ENCODE measurements at places on chromosomes 16 and 17. TPM values are rescaled to one million over a fixed set of nuclear protein-coding genes. Genes with fewer than 3 reads are reported as not detected.
A peak's percentile ranks its signal among the peaks of the same experiment; 100 is the strongest.

DNA sequence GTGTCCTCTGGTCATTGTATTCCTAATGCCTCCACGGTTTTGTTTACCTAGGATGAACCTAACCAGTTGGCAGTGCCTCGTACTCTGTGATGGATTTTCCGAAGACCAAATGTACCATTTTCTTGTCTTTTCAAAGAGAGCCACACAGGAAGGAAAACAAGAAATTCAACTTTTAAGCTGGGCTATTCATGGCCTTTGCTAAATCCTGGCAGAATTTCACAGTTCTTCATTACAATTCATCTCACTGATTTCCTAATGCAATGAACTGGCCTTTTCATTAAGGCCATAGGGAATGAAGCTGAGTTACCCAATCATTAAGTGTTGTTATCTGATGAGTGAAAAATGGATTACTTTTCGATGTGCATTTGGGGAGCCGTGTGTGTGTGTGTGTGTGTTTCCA is 7.9 kb upstream of the KCNJ16 start:
- no peaks in the 10 kb centered on the region for H3K4me1 ChIP-seq
- H3K36me3 ChIP-seq, result no peaks in the 10 kb centered on the region
- no peaks in the 10 kb centered on the region for H3K27me3 ChIP-seq
- no peak overlapping the region for H3K4me3 ChIP-seq
- DNase-seq, result no peak

- H3K36me3 ChIP-seq, result peaks cover 5% of the 10 kb centered on the region
- H3K4me1 ChIP-seq, result peaks cover 38% of the 10 kb centered on the region
- no peak for DNase-seq
- peaks cover 91% of the 10 kb centered on the region for H3K27me3 ChIP-seq
- peak overlapping the region; percentile 39 for H3K27ac ChIP-seq
- H3K4me3 ChIP-seq, result peak overlapping the region; percentile 63
These were observed 1.1 kb upstream of the HOXB5 start for GRCh38 chr17:48594538-48595277.

- no peak overlapping the region for H3K4me3 ChIP-seq
- no peak for DNase-seq
- H3K4me1 ChIP-seq, result no peaks in the 10 kb centered on the region
- H3K27ac ChIP-seq, result no peak overlapping the region
- no peaks in the 10 kb centered on the region for H3K27me3 ChIP-seq
- H3K36me3 ChIP-seq, result no peaks in the 10 kb centered on the region
These were observed 184.1 kb downstream of the PMP22 start for GRCh38 chr17:15081008-15081407.

C17orf78 gene
- total RNA-seq, result not detected

DNA sequence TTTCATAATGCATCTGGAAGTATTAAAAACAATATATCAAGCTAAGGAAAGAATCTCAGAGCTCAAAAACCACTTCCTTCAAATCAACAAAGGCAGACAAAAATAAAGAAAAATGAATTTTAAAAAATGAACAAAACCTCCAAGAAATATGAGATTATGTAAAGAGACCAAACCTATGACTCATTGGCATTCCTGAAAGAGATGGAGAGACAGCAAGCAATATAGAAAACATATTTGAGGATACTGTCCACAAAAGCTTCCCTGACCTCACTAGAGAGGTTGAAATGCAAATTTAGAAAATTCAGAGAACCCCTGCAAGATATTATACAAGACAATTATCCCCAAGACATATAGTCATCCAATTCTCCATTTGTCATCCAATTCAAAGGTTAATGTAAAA is 311.3 kb upstream of the SOX9 start:
- no peak overlapping the region for H3K27ac ChIP-seq
- H3K36me3 ChIP-seq, result no peaks in the 10 kb centered on the region
- no peak for DNase-seq
- H3K27me3 ChIP-seq, result no peaks in the 10 kb centered on the region

OR3A3 gene
- not detected for total RNA-seq

RASD1 gene
- 24.6 TPM for total RNA-seq

DNA sequence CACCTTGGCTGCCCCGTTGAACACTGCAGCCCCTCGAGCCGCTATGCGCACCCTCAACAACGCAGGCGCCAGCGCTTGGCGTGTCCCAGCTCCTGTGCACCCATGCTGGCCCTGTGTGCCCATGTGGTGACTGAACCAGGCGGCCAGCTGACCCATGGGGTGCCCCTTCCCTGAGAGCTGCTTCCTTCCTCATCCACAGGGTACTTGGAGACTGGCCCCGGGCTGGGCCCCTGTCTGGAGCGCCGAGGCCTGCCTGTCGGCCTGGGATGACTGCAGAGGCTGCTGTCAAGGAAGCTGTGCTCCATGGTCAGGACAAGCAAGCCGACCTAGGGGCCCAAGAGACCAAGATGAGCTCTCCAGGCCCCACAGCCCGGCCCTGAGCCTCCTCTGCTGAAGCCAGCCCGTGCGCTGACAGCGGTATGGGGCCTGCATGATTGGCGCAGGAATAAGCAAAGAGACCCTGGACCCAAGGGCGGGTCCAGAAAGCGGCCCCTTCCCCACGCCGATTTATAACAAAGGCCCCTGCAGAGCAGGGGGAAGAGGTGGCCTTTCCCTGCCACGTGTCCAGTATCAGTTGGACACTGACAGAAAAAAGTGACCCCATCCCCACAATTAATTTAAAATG is 21.6 kb upstream of the BAHCC1 start:
- no peak for DNase-seq
- no peak overlapping the region for H3K27ac ChIP-seq
- peaks cover 11% of the 10 kb centered on the region for H3K4me1 ChIP-seq
